Psoas muscle (tissue), 8 donors: ENCODE measurements at places on chromosomes 16 and 17. TPM values are rescaled to one million over a fixed set of nuclear protein-coding genes. Genes with fewer than 3 reads are reported as not detected.

DNA sequence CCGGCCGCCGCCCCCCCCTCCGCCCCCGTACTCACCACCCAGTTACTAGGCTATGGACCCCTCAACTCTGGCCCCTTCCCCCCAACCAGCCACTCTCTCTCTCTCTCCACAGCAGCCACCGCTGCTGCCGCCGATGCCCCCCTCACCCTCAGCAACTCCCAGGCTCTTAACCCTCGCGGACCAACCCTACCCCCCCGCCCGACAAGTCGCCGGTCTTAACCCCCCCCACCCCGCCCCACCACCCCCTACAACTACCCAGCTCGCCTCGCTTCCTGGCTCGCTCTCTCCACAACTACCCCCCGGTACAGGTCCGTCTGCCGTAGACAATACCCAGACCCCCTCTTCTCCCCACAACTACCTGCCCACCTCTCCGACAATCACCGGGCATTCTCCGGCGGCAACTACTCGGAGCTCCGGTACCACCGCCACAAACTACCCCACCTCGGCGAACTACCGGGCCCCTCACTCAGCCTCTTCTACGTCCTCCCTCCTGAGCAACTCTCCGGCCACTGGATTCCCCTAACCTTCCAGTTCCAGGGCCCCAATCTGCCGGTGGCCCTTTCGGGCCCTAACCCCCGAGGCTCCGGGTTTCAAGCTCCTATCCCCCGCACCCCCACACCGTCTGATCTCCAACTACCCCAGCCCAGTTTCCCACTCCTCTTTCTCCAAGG lies 702 bp downstream of the PHF23 start:
- peaks cover 32% of the 10 kb centered on the region for H3K4me1 ChIP-seq
- no peaks in the 10 kb centered on the region for H3K27me3 ChIP-seq
- H3K4me3 ChIP-seq = peak overlapping the region; percentile 96
- peak overlapping the region; percentile 96 for H3K27ac ChIP-seq

DNA sequence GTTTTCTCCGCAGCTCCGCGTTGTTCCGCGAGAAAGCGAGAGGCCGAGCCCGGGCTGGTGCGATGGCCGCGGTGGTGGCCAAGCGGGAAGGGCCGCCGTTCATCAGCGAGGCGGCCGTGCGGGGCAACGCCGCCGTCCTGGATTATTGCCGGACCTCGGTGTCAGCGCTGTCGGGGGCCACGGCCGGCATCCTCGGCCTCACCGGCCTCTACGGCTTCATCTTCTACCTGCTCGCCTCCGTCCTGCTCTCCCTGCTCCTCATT lies 404 bp downstream of the EMC6 start:
- H3K27ac ChIP-seq = peak overlapping the region; percentile 96
- peaks cover 2% of the 10 kb centered on the region for H3K36me3 ChIP-seq
- no peaks in the 10 kb centered on the region for H3K27me3 ChIP-seq
- H3K4me1 ChIP-seq = peaks cover 35% of the 10 kb centered on the region
- peak overlapping the region; percentile 97 for H3K4me3 ChIP-seq

DNA sequence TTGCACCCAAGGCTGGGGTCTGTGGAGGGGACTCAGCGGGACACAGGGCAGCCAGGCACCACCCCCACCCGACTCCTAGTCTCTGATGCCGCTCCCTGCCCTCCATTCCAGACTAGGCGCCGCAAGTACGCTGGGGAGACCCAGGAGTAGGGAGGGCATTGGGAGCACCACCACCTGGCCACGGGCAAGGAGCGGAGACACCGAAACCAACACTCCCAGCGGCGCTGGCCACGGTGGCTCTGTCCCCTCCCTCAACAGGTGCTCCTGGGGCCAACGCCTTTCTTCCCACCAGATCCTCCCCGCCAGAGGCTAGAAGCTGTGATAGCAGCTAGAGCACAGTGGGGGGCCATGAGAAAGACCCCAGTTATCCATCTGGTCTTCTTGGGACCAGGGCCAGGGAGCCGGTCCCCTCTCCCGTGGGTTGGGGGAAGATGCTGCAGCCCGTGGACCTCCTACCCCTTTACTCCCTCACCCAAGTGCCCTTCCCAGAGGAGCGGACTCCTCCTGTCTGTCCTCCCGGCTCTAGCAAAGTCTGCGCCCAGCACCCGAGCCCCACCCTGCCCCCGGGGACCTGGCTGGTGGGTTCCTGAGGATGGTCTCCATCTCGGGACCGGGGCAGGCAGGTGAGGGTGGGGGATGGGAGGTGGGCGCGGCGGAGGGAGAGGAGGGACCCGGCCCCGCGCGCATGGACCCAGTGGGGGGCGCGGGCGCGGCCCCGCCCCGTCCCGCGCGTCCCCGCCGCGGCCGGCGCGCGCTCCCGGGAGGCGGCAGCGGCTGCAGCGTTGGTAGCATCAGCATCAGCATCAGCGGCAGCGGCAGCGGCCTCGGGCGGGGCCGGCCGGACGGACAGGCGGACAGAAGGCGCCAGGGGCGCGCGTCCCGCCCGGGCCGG lies at the start of gene SYNGR3:
Gene SYNGR3, plus strand, starts transcription at position 762 of the 892 bp plus-strand sequence. CDS start 133 bp downstream, outside the sequence.
- peaks cover 4% of the 10 kb centered on the region for H3K36me3 ChIP-seq
- H3K27ac ChIP-seq = no peak within 1 kb of the TSS
- peak within 1 kb of the TSS; percentile 1 for H3K4me3 ChIP-seq
- no peak for DNase-seq
- H3K27me3 ChIP-seq = peaks cover 20% of the 10 kb centered on the region

GRCh38 chr16:56202036-56202435 lies 10.7 kb downstream of the GNAO1 start:
- no peak for DNase-seq
- no peaks in the 10 kb centered on the region for H3K27me3 ChIP-seq
- H3K4me1 ChIP-seq = no peaks in the 10 kb centered on the region
- no peak overlapping the region for H3K27ac ChIP-seq
- H3K4me3 ChIP-seq = no peak overlapping the region
- H3K36me3 ChIP-seq = no peaks in the 10 kb centered on the region

DNA sequence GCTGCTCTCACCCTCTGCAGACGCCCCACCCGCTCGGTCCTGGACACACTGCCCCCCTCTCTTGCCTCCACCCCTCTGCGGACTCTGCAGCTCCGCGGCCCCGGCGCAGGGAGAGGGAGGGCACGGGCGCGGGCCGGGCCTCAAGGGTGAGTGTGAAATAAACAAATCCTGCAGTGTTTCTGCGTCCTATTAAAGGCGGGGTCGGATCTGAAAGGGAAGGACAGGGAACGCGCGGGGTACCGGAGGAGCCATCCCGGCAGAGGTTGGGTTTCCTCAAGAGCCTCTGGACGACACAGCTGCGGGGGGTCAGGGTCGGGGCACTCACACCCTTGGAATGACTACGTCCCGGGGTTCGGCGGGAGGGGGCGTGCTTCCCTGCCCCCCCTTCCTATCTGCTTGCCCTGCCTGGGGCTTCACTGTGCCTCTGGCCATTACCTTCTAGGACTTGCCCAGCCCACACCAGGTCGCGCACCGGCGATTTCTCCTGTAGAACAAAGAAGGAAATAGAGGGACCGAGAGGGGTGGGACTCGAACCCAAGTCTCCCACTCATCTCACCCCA lies 466 bp upstream of the HSF4 start:
- peaks cover 18% of the 10 kb centered on the region for H3K36me3 ChIP-seq
- DNase-seq = no peak
- no peaks in the 10 kb centered on the region for H3K27me3 ChIP-seq
- peak overlapping the region; percentile 76 for H3K4me3 ChIP-seq
- peaks cover 41% of the 10 kb centered on the region for H3K4me1 ChIP-seq

GRCh38 chr16:19883296-19883965 lies 1.2 kb downstream of the GPRC5B start:
- H3K27ac ChIP-seq = peak overlapping the region; percentile 92
- peak; percentile 77 for DNase-seq
- no peaks in the 10 kb centered on the region for H3K36me3 ChIP-seq
- H3K4me3 ChIP-seq = peak overlapping the region; percentile 92

- peaks cover 13% of the 10 kb centered on the region for H3K36me3 ChIP-seq
- DNase-seq = no peak
- no peaks in the 10 kb centered on the region for H3K4me1 ChIP-seq
- no peaks in the 10 kb centered on the region for H3K27me3 ChIP-seq
- H3K27ac ChIP-seq = no peak overlapping the region
- H3K4me3 ChIP-seq = no peak overlapping the region
Measured at GRCh38 chr17:64540118-64540776, 33.5 kb downstream of the CEP95 start.

DNA sequence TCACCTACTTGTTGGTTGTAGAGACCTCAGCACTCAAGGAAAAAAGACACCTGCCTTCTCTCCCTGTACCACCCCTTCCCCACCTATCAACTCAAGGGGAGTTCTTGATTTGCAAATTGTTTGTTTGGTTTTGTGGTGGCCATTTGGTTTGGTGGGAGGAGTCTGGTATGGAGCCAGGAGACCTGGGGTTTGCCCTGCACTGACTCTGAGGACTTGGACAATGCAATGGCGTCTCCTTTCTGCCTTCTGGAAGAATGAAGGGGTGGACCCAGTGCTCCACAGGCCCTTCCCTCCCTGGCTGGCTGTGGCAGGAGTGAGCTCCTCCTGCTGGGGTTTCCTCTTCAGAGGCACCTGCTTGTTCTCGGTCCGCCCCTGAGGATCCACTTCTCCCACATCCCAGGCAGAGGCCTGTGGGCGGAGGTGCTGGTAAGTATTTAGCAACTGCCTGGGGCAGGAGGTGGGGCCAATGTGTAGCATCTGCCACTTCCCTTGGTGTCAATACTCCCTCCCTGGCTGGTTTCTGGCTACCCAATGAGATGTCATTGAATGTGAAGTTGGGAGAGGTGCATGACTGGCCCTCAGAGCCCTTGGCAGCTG lies 164.5 kb downstream of the NTN1 start:
- H3K36me3 ChIP-seq = no peaks in the 10 kb centered on the region
- H3K27me3 ChIP-seq = no peaks in the 10 kb centered on the region

GRCh38 chr17:8176998-8177731 lies 985 bp upstream of the TMEM107 start:
- no peak for DNase-seq
- H3K36me3 ChIP-seq = no peaks in the 10 kb centered on the region
- H3K27ac ChIP-seq = no peak overlapping the region
- H3K27me3 ChIP-seq = no peaks in the 10 kb centered on the region
- H3K4me3 ChIP-seq = peak overlapping the region; percentile 75

DNA sequence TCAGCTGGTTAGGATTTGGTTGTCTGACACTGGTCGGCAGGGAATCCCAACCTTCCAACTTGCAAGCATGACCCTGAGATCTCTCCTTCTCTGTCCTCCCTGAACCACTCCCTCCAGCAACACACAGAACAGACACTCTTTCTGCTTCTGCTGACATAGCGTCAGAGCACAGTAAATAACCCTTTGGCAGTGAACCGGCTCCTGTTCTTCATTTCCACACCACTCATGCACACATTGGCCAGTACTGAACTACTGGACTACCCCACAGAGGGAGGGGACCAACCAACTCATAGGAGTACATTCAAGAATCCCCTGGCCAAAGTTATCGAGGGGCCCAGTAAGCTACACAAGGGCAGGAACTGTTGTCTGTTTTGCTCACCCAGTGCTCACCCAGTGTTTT lies 138.2 kb downstream of the ZNF423 start:
- H3K27ac ChIP-seq = no peak overlapping the region
- no peak overlapping the region for H3K4me3 ChIP-seq
- H3K27me3 ChIP-seq = no peaks in the 10 kb centered on the region
- DNase-seq = no peak
- H3K36me3 ChIP-seq = no peaks in the 10 kb centered on the region

DNA sequence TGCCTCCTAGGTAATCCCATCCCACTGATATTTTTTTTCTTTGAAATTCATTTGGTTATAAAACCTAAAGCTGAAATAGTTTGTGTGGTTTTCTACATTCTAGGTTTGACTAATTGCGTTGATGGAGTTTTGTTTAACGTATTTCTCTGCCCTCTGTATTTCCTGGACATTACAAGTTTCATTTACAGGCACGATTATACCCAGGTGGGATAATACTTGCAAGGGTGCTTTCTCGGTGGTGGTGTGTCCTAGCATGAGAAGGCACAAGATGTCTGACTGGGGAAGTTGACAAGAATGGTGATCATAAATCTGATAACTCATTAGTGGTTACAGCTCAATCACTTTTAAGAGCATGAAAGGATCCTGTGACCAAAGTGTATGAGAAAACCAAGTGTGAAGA lies 45.0 kb downstream of the DYNLRB2 start:
- H3K4me1 ChIP-seq = no peaks in the 10 kb centered on the region
- H3K36me3 ChIP-seq = no peaks in the 10 kb centered on the region
- H3K27me3 ChIP-seq = no peaks in the 10 kb centered on the region
- no peak overlapping the region for H3K4me3 ChIP-seq
- DNase-seq = no peak
- H3K27ac ChIP-seq = no peak overlapping the region

DNA sequence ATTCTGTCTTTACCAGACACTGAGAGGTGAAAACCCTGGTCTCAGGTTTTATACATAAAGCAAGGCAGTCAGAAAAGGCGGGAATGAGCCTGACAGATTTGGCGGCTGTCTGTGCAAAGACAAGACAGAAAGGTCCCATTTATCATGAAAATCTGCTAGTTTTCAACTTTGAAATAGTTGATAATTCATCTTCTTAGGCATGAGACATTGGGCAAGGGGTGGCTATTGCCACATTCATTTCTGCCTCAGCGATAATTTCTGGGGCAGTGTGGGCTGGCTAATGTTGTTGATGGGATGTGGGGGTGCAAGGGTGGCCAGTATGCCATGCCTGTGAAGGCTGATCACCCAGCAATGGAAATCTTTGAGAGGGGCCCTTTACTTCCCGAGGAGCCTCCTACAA lies 173.8 kb upstream of the RPH3AL start:
- no peak for DNase-seq
- H3K27me3 ChIP-seq = no peaks in the 10 kb centered on the region
- H3K36me3 ChIP-seq = no peaks in the 10 kb centered on the region
- no peak overlapping the region for H3K27ac ChIP-seq

DNA sequence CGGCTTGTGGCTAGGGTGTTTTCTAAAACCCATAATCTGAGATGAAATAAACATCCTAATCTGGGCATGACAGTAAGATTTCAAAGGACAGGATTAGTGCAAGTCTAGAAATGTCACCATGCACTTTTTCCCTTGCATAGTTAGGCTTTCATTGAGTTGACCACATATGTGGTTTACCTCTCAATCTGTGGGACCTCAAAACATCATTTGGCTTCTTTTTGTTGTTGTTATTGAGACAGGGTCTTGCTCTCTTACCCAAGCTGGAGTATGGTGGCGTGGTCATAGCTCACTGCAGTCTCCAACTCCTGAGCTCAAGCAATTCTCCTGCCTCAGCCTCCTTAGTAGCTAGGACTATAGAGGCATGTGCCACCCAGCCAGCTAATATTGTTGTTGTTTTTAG lies 197.8 kb downstream of the CEP112 start:
- H3K27me3 ChIP-seq = no peaks in the 10 kb centered on the region
- no peak for DNase-seq
- H3K4me1 ChIP-seq = no peaks in the 10 kb centered on the region
- H3K36me3 ChIP-seq = no peaks in the 10 kb centered on the region
- no peak overlapping the region for H3K27ac ChIP-seq

- DNase-seq = no peak
- no peaks in the 10 kb centered on the region for H3K36me3 ChIP-seq
- peaks cover 10% of the 10 kb centered on the region for H3K4me1 ChIP-seq
- peak overlapping the region; percentile 42 for H3K27ac ChIP-seq
- H3K4me3 ChIP-seq = no peak overlapping the region
Measured at GRCh38 chr16:47359478-47359877, 101.4 kb downstream of the ITFG1 start.

TNS4 gene
- total RNA-seq = 0.06 TPM

HOXB4 gene
- total RNA-seq = 0.96 TPM

WSCD1 gene
- 10.3 TPM for total RNA-seq

CCDC144A gene
- total RNA-seq = 1.5 TPM

CLEC18B gene
- total RNA-seq = 0.40 TPM

ZNF747 gene
- 6.4 TPM for total RNA-seq

CMTM4 gene
- total RNA-seq = 10.3 TPM

RAB26 gene
- total RNA-seq = 0.32 TPM

TERB1 gene
- total RNA-seq = not detected

CDRT15 gene
- total RNA-seq = not detected

WNT3 gene
- not detected for total RNA-seq

PNMT gene
- 15.3 TPM for total RNA-seq
